ENCODE measurements at places on chromosomes 2 and 18.

DNA sequence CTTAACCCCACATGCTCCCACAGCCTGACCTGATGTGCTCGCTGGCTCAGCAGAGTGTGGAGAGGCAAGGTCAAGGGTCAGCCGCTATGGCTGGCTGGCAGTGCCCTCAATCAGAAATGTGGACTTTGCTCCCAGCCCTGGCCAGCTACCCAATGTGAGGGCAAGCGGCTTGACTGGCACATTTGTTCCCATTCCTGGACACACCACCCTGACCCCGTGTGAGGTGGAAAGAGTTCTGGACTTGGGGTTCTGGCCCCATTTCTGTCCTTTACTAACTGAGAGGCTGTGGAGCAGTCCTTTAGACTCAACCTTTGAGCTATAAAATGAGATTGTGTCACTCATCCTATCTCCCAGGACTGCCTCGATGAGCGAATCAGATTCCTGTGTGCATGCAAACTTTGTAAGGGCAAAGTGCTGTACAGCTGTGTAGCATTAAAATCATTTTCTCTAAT, 9.1 kb downstream of the THNSL2 start:
- DNase-seq, result no peak

DNA sequence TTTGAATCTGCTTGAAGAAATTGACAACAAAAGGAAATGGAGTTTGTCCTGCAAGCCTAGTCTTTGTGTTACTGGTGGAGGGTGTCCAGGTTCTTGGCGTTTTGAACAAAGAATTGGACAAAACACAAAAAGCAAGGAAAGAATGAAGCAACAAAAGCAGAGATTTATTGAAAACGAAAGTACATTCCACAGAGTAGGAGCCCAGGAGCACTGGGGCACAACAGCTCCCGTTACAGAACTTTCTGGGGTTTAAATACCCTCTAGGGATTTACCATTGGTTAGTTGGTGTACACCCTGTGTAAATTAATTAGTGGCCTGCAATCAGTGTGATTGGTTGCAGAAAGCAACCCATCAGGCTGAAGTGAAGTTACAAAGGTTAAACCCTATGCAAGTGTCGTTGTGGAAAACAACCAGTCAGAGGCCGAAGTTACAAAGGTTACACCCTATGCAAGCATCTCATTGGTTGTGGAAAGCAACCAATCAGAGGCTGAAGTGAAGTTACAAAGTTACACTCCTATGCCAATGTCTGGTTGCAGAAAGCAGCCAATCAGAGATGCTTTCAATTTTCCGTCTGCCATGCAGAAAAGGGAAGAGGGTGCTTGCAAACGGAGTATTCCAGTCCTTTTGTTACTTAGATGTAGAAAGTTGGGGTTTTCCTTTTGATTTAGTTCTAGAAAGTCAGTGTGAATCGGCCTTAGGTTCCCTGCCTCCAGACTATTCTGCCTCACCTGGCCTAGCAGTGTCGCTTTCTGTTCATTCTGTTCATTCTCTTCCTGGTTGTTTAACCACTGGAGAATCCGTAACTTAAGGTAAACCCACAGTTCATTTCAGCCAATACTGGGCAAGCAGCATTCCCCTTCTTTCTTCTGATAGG, 47.6 kb upstream of the PTH2R start:
- no peak for DNase-seq

DNA sequence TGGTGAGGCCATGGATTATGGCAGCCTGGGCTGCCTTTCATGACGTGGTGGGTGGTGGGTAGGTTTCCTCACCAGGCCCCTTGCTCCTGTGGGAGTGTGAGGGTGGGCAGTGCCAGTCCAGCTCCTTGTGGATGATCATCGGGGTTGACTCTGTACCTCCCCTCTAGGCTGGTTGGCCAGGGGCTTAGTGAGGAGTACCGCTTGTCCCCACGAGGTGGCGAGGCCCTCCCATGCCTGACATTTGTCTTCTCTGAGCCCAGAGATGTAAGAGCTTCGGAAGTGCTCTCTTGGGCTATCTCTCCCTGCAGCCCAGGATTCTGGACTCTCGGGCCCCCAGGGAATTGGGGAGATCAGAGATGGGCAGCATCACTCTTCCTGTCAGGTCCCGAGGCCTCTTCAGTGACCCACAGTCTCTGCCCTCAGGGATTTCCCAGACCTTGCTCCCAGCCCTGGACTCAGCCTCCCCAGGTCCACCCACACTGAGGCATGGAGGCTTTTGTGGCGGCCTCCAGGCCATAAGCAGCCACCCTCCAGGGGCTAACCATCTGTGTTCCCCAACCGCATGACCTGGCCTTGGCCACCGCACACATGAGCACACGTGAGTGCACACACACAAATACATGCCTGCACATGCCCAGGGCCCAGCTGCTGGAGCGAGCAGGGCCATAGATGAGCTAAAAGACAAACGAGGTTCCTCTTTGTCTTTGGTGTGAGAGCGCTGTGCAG, 6.5 kb downstream of the SPR start:
- no peak for DNase-seq

- DNase-seq, result no peak
These were observed 326.6 kb upstream of the COL3A1 start for GRCh38 chr2:188647430-188648070.

DNA sequence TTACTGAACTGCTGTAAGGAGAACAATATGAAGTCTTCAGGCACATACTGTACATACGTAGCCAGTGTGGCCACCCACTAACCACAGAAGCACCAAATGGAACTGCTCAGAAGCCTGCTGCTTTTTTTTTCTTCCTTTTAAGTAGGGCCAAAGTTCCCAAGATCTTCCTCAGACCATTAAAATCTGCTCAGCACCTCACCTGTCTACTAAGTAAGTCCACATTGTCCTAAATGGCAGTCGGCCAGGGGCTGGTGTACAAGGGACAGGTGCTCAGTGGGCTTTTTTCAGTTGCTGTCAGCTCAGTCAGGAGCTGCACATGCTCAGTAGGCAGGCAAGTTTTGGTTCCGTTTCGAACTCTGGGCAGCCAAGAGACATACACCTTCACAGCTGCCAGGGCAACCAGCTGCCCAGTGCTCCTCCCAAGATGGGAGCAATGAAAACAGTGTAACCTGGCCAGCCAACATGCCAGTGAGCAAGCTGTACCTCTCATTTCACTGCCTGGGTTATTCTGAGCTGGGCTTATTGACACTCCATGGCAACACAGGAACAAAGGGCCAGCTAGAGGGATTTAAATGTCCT, 86.1 kb downstream of the ACVR1 start:
- DNase-seq, result no peak

GRCh38 chr18:47512726-47513435, 261.4 kb upstream of the SKOR2 start:
- DNase-seq, result no peak

GRCh38 chr2:238176613-238177012, 17.8 kb downstream of the ERFE start:
- no peak for DNase-seq

DNA sequence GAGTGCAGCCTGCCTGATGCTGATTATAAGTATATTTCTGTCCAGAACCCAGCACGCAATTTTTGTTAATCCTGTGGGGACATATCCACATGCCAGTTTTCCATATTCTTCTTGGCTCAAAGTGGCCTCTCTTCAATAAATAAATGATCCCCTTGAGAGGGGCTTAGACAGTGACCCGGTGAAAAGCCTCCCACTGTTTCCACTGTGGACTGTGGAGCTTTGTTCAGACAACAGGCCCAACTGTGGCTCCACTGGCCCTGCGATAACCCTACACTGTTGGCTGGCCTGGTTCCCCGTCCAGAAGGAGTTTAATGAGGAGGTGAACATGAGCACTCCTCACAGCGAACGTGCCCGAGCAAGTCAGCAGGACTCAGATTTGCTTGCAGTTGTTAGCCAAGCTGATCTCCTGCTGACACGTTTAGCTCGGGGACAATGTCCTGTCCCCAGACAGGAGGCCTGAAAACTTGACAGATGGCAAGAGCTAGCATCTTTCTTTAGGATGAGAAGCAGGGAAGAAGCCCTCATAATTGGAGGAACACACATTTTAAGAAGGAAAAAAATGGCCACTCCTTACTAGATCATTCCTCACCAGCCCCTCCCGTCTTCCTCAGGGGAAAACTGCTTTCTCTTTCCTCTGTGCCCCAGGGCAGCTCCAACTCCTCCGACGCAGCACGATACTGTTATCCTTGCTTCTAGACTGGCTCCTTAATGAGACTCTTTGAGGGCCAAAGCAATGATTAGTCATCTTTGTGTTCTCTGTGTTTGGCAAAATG, 20.0 kb upstream of the MTCL1 start:
- DNase-seq, result no peak

- DNase-seq, result no peak
These were observed 23.6 kb downstream of the KCNE4 start for GRCh38 chr2:223075301-223076270.

GRCh38 chr2:42796427-42797248, 4.3 kb upstream of the HAAO start:
- no peak for DNase-seq

DNA sequence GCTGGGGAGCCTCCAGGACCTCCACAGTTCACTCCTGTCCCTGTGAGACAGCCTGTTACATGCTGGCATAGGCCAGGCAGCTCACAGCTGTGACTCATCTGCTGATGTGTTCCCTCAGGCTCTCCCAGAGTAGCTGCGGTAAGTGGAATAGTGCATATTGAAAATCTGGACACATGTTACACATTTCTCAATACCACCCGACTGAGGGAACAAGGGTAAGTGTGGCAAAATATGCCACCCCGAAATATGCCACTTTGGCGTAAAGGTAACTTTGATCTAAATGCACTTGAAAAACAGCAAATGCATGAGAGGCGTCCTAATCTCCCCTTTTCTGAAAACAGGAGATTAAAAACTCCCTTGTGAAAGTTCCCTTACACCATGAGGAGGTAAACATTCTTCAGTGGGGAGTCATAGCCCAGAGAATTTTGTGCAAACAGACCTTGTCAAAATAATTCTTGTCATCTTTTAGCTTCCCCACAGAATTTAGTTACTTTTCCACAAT, 557.9 kb downstream of the CCDC85A start:
- DNase-seq, result no peak

- DNase-seq, result no peak
These were observed 911.6 kb downstream of the TDRD15 start for GRCh38 chr2:22035361-22035830.

- no peak for DNase-seq
These were observed 139.3 kb downstream of the ACOXL start for GRCh38 chr2:110871637-110872036.

DNA sequence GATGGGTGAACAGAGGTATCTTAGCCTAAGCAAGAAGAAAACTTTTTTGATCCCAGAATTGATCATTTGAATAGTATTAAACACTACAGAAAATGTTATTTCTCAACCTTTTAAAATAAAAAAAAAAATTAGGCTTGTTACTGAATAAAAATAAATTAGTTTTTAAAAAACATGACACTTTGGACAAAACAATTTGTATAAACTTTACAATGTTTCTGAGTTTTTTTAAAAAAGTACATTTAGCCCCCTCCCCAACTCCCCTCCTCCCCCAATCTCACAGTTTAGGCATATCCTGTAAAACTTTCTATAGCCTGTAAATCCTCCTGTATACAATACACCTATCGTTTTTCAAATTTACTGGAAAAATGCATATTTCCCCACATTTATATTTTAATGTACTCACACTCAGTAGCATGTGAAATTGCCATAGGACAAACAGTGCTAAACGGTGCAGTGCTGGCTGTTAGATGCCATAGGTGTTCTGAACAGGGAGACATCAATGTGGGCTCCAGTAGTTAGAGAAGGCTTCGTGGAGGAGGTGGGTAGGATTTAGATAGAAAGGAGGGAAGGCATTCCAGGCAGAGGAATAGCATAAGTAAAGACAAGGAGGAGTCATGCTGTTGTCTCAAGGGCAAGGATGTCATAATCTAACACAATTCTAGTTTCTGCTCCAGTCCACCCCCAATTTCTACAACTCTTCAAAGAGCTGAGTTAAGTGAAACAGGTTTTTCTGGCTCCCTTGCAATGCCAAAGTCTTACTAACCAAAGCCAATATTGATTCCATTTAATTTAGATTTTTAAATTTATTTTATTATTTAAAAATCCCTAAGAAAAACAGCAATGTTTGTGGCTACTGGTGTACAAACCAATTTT, 50.9 kb downstream of the SP3 start:
- no peak for DNase-seq

DNA sequence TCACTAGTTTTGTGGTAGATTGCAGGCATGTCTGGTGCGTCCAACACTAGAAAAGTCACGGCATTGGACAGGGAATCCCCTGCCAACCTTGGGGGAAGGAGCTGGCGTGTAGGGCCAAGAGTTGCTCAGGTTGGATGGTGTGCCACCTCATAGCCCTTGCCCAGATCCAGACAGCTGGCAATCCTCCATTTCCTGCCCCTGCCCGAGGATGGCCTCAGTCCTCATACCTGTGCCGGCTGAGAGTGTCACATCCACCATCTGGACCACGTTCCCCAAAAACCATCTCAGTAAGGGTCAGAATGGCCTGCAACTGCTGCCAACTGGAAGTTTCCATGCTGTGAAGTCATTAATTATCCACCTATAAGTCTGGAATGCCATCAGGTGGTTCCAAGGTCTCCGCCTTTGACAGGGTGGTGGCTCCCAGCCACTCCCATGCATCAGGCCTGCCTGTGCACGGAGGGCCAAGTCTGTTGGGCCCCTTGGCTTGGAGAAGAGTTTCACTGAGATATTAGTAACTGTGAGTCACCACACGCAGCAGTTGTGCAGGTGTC, 55.0 kb downstream of the IMPA2 start:
- no peak for DNase-seq

- no peak for DNase-seq
These were observed 52.4 kb downstream of the WIPF1 start for GRCh38 chr2:174545240-174545639.

DNA sequence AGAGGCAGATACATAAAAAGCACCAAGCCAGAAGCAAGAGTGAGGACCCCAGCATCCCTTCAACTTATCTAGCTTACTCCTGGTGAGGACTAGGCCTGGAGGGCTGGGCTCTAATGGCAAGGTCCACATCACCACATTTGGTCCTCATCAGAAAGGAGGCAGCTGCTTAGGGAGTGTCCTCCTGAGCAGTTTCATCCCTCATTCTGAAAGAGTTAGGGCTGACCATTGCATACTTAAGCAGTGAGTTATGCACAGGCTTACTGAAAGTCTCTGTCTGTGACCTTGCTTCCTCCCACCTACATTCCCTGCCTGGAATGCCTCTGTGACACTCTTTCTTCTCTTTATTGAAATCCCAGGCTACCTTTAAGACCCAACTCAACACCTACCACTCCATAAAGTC, 301.8 kb upstream of the ACVR2A start:
- DNase-seq, result no peak

- DNase-seq, result no peak
These were observed 4.9 kb upstream of the IL1B start for GRCh38 chr2:112841295-112842044.

- DNase-seq, result no peak
These were observed 6.2 kb downstream of the LRPPRC start for GRCh38 chr2:43989545-43989944.

- no peak for DNase-seq
These were observed 63.4 kb downstream of the MREG start for GRCh38 chr2:215949991-215950404.

DNA sequence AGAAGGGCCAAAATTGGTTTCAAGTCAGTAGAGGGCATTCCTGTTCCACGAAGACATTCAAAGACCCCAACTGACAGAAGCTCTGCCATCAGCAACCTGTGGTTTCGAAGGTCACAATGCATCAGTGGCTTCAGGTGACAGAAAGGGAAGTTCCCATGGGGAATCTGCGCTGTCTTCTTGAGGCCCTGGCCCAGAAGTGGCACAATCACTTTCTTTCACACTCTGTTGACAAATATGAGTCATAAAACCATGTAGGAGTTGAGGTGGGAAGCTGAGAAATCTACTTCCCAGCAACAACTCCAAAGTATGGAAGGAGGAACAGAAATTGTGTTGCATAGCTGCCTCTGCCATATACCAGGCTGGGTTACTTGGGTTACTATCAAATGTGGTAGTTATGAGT, 621.1 kb upstream of the FANCL start:
- no peak for DNase-seq

Data from stimulated activated CD8-positive, alpha-beta memory T cell treated with anti-CD3 and anti-CD28 coated beads, Interleukin-2, amount 100 ng/mL, for 1 hour (primary cell).